ENCODE measurements at places on chromosomes 11 and 22. TPM values are rescaled to one million over a fixed set of nuclear protein-coding genes. Genes with fewer than 3 reads are reported as not detected.

GRCh38 chr22:19597399-19597735 is 73.2 kb upstream of the CLDN5 start:
- no peak for DNase-seq

- peak; percentile 44 for DNase-seq
Measured at GRCh38 chr22:40855979-40856512, 393 bp downstream of the ST13 start.

DNA sequence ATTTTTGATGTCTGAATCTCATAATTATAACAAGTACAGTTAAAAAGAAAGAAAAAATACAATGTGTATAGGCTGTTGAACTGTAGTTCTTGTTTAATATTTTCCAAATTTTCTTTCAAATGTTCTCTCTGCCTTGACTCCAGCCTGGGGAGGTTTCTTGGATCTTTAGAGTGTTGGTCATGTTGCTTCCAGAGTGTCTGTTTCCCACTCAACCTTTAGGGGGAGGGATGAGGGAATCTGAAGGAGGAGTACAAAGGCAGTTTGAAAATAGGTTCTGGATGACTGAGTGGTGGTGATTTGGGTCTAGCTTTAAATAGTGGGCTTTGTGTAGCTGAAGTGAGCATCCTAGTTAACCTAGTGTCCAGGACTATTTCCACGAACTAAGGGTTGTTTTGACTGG is 2.0 kb downstream of the CTNND1 start:
- DNase-seq, result peak; percentile 50

DNA sequence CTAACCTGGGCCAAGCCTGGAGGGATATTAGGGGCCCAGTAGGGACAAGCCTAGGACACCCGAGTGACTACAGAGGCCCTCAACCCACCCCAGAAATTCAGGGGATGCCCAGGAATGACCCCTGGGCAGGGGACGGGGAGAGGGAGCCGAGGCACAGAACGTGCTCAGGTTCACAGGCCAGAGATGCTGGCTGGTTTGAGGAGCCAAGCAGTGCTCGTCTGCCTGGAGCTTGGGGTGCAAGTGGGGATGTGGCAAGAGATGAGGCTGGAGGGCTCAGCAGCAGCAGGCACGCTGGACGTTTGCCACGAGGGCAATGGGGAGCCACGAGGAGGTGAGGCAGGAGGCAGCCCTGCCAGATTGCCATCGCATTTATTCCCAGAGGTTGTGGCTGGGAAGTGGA is 34.0 kb upstream of the EMID1 start:
- DNase-seq, result no peak

GRCh38 chr22:47779474-47779873 is 1017.0 kb downstream of the TBC1D22A start:
- no peak for DNase-seq

DNA sequence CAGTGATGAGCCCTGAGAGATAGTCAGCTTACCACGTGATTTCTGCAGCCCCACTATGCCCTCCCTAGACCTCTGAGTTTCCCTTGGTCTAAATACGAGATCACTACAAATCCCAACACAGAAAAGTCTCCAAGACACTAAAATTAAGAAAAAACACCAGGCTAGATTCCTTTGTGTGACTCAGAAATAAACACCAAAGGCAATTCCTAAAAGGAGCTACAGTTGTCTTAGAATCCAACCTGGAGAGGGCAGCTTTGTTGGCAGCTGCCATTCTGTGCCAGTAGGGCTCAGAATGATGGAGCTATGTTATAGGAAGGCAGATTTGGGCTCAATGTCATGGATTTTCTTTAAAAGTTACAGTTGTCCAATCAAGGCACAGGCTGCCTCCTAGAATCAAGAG is 37.1 kb upstream of the HMGXB4 start:
- no peak for DNase-seq

- no peak for DNase-seq
Measured at GRCh38 chr11:93517041-93517440, 26.1 kb downstream of the SMCO4 start.

- no peak for DNase-seq
Measured at GRCh38 chr11:86699040-86699791, 26.8 kb upstream of the ME3 start.

- DNase-seq, result peak; percentile 27
Measured at GRCh38 chr22:46229701-46230100, 20.4 kb downstream of the CDPF1 start.

- peak; percentile 19 for DNase-seq
Measured at GRCh38 chr11:111793863-111794262, 27.7 kb upstream of the PPP2R1B start.

The JHY gene
- 4.5 TPM for total RNA-seq

The OSM gene
- total RNA-seq, result 0.43 TPM

The CREB3L1 gene
- 66.7 TPM for total RNA-seq

The MRTFA gene
- 44.9 TPM for total RNA-seq

The ISX gene
- not detected for total RNA-seq

The TP53I11 gene
- 25.8 TPM for total RNA-seq

The TRIM34 gene
- 7.1 TPM for total RNA-seq
